ENCODE measurements at places on chromosomes 6 and 20. TPM values are rescaled to one million over a fixed set of nuclear protein-coding genes. Genes with fewer than 3 reads are reported as not detected.

CD109 gene
- 18.3 TPM for total RNA-seq

IL17A gene
- total RNA-seq, result not detected

PKIB gene
- 64.1 TPM for total RNA-seq

DNA sequence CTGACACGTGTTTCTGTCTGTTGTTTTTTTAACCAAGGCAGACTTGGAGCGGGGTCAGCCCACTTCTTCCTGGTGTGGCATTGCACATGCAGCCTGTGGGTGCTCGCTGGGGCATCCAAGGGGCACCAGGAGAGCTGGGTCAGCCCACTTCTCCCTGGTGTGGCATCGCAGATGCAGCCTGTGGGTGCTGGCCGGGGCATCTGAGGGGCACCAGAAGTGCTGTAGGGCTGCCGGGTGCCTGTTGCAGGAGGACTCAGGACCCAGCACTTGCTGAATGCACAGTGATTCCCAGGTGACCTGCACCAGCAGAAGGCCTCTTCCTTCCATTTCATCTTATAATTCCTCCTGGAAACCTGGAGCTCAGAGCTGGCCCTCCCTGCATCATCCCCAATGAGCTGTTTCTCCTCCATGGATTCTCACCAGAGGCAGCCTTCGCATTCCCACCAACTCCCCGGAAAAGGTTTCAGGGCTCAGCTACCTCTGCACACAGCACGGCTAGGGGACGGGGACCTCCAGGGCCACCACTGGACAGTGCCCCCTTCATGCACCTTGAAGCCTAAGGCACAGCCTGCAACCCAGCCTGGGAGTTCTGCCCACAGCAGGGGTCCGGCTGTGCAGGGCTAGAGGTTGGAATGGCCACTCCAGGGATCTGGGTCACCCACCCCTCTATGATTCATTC lies 218.8 kb downstream of the TAF4 start:
- H3K4me1 ChIP-seq, result no peaks in the 10 kb centered on the region
- no peak for DNase-seq
- no peak overlapping the region for H3K27ac ChIP-seq

All from astrocyte (in vitro differentiated cells and primary cell).